Kidney epithelial cell (primary cell): ENCODE measurements at places on chromosomes 16 and 17.

DNA sequence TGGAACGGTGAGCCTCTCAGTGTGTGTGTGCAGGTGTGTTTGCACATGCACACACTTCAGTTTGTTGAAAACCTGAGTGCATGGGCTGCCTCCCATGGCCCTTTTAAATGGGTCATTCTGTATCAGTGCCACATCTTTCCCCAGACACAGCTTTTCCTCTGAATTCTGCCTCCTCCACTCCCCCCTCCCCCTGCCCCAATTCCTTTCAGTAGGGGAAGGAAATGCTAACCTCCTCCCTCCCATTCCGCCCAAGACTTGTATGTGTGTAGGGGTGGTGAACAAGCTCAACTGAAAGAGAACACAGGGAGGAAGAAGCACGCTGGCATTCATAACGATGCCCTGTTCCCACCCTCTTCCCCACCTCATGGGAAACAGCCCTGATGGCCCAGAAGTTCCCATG is 34.3 kb downstream of the C17orf75 start:
- no peak for DNase-seq

DNA sequence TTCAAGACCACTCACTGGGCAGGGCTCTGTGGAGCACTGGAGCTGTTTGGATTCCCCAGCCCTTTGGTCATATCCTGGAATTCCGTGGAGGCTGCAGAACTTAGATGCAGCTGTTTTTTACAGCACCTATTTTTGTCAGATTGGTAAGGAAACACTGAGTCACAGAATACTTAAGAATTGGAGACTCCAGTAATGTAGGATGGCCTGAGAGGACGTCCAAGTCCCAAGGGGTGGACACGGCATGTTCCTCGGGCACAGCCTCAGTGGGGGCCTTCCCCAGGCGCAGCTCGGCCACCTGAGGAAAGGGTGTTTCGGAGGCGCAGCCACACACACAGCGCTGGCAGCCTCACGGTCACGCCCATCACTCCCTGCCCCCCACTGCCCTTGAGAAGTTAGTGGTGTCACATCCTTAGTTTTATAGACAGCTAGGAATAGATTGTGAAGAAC is 14.8 kb downstream of the PLD6 start:
- peak; percentile 48 for DNase-seq

- DNase-seq: no peak
These were observed 185.8 kb downstream of the ZFHX3 start for GRCh38 chr16:72862090-72862489.

DNA sequence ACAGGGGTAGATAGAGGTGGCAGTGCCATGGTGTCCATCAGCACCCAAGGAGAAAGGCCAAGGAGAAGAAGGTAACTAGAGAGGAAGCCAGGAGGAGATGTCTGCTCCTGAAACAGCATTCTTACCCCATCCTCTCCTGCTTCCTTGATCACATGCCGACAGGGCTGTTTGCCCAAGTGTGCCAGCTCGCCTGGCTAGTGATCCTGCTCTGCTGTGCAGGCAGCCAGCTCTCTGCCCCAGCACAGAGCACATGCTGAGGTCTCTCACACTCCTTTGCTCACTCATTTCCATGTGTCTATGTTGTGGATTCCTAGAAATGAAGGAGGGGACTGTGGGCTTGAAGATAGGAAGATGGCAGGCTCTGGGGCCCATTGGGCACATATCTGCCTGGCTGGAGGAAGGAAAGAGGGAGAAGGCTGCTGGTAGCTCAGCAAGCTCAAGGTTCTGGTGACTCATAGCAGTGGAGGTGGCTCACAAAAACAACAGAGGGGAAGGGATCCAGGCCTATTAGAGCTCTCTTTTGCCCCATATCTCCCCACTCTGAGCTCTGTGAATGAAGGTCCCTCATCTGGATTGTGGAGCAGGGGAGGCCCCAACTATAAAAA is 54.3 kb downstream of the NEUROD2 start:
- no peak for DNase-seq

DNA sequence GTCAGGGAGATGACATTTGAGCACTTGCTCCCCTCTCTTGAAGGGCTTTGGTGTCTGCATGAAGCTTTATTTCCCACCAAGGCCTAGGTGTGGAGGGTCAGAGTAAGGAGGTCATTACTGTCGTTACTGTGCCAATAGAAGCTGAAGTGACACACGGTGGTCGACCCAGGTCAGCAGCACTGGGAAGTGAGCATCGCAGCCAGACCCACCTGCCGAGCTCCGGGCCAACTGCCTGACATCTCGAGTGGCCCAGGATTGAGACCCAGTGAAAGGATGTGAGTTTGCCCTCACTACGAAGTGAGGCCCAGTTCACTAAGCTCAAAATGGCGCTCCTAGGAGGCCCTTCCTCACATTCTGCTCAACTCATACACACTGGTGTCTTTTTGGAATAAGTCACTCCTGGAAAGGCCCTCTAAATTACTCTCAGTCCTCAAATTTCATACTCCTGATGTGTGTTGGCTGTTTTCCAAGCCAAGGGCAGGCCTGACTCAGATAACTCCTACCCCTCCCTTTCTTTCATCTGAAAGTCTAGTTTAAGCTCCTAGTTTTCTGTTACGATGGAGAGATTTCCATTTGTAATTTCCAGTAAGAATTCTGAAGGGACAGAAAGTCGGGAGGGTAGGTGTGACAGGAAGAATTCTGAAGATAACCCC is 200.4 kb downstream of the LGALS9B start:
- DNase-seq: peak; percentile 9

DNA sequence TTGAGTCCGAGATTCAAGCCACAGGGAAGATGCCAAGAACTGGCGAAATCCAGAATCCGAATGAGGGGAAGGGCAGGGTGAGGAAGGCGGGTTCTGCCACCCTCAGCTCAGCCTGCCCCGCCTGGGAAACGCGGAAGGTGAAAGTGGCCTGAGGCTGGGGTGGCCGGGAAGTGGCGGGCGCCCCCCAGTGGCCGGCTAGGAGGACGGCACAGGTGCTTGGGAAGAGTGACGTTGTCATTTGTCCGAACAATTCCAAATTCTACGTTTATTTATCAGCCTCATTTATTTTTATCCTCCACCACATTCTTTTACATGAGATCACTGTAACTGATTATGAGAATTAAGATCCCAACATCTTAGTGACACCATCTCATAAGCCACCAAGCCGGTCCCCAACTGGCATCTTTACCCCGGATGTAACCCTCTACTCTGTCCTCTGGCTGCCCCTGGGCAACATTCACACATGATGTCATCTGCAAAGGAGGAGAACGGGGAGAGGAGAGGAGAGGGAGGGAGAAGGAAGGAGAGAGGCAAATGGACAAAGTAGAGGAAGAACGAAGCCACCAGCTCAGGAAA is 21.3 kb downstream of the SRCIN1 start:
- DNase-seq: no peak

DNA sequence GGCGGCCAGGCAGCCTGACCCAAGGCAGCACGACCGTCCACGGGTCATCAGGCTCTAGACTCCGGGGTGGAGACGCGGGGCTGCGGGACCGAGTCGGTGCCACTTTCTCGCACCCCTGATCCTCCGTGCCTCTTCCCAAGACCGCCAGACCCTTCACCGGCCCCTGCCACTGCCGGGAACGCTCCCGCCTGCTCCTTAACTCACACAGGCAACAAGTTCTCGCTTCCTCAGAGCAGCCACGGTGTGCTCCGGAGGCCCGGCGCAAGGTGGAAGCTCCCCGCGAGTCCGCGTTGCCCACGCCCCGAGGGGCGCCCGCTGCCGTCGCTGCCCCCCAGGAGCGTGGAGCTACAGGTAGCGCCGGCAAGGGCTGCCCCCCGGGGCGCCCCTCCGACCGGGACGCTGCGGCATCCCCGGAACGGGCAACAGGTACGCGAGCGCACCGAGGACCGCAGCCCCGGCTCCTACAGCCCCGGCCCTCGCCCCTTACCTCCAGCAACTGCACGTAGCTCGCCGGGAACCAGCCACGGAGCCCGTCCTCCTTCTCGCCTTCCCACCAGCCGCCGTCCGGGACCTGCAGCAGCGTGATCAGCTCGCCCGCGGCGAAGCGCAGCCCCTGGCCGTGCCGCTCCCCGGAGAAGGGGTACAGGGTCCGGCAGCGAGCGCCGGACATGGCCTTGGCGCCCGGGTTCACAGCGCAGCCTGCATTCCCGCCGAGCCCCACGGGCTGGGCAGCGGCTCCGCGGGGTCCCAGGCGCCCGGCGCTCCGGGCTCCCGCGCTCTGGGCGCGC is 491 bp downstream of the GAS7 start:
- DNase-seq: no peak

- no peak for DNase-seq
These were observed 26.0 kb upstream of the C16orf95 start for GRCh38 chr16:87342978-87343752.

GRCh38 chr16:62130101-62130500 is 93.9 kb upstream of the CDH8 start:
- no peak for DNase-seq

- DNase-seq: no peak
These were observed 68.1 kb downstream of the TMEM132E start for GRCh38 chr17:34647511-34647910.

DNA sequence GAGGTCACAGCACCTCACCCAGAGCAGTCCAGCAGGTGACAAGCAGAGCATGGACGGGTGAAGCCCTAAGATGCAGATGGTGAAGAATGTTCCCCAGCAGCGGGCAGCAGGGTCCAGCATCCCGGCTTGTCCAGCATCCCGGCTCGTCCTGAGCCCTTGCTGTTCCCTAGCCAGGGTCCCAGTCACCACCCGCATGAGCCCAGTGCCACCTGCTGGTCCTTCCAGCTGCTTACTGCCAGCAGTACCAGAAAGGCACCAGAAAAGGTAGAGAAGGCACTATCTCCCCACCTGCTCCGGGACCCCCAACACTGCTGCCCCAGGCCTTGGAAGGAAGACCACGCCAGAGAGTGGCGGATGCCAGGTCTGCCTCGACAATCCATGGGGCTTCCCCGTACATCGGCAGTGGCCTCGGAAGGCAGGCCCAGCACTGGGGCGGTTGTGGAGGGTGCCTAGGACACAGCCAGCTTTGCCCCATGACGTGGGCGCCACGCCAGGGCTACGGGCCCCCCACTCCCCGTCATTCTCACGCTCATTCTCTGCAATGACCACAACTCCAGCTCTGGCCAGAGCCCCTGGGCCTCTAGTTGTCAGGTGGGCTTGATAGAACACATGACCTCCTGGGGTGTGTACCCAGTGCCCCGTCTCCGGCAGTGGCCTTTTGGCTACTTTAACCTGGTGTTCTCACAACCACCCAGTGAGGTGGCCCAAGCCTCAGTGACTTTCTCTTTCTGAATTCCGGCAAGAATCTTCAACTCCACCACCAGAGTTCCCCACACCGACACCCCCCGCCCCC is 1.4 kb downstream of the CENPX start:
- DNase-seq: peak; percentile 34

GRCh38 chr16:28087675-28088300 is 24.3 kb upstream of the GSG1L start:
- no peak for DNase-seq

- DNase-seq: no peak
These were observed 91.9 kb downstream of the IRF8 start for GRCh38 chr16:85990861-85991301.

- peak; percentile 70 for DNase-seq
These were observed 2.5 kb upstream of the CCL2 start for GRCh38 chr17:34252444-34253138.

GRCh38 chr16:84614073-84614459 is 3.8 kb downstream of the COTL1 start:
- DNase-seq: no peak

- DNase-seq: no peak
These were observed 12.7 kb downstream of the CASKIN1 start for GRCh38 chr16:2183671-2184070.

DNA sequence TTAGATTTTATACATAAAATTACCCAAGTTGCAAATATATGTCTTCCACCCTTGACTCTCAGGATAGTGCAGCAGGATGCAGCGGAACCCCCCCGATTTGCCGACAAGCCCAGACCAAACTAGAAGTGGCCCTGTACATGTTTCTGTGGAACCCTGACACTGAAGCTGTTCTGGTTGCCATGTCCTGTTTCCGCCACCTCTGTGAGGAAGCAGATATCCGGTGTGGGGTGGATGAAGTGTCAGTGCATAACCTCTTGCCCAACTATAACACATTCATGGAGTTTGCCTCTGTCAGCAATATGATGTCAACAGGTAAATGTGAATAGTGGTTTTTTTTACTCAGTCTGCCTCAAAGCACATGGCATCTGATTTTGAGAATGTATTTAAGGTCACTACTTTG is 70.7 kb downstream of the OMG start:
- DNase-seq: no peak

DNA sequence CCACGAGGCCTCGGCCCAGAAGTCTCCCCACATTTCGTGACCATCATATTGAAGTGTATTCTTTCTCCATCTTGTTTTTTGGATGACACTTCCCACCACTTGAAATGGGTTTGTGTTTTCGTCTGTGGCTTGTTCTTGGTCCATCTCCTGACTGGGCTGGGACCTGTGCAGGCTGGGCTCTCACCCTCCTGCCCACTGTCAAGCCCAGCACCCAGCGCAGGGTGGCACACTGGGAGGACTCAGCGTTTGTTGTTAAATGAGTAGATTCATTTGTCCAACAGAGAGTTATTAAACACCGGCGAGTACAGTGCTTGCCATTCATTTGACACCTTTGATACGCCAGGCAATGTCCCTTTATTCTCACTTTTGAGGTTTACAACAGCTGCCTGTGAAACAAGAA is 22.6 kb downstream of the NT5M start:
- DNase-seq: no peak

- DNase-seq: no peak
These were observed 32.7 kb downstream of the CDK5RAP3 start for GRCh38 chr17:48003417-48004151.

- no peak for DNase-seq
These were observed at the start of gene C16orf54 for GRCh38 chr16:29745853-29746345. Gene C16orf54 (minus strand): TSS chr16:29745990. CDS start chr16:29744951, 1,039 bp downstream.

GRCh38 chr16:86994651-86995171 is 322.5 kb downstream of the C16orf95 start:
- DNase-seq: peak; percentile 96

DNA sequence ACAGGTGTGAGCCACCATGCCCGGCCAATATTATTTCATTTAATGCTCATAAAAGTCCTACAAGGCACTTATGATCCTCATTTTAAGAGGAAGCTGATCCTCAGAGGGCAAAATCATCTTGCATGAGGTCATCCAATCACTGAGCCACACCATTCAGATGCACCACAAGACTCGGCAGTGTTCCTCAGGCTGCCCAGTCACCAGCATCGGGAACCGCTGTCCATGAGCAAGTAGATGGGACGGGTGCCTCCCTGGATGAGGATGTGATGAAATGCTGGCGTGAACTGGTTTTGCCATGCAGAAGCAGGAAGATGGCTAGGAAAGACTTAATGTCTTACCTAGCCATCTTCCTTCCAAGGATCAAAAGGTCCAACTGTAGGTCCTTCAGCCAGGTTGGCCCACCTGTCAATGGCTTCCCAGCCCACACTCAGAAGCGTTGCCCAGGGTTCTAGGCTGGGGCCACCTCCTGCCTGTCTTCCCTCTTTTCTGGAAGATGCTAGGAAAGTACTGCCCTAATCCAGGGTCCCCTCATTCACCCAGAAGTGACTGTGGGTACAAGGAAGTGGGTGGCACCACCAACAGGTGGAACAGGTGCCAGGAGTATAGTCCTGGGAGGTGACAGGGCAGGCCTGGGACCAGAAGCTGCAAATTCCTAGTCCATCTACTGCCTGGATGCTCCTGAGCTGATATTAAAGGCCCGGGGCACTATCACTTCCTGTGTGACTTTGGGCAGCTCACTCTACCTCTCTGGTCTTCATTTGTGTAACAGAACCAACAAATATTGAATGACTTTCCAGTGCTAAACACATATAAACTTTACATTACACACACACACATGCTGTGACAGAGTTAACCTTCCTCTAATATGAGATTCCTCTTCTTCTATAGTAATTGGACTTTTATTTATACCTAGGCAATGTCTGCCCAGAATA is 32.2 kb upstream of the CRYBA1 start:
- no peak for DNase-seq
